ENCODE measurements at places on chromosomes 7 and 10.

- DNase-seq = no peak
These were observed 25.8 kb upstream of the GPR37 start for GRCh38 chr7:124791426-124791825.

- no peak for DNase-seq
These were observed 15.9 kb upstream of the C10orf53 start for GRCh38 chr10:49663596-49663995.

GRCh38 chr7:24757353-24758275, at the start of gene GSDME:
GSDME (minus strand) TSS chr7:24757464; CDS start chr7:24749774, 7,690 bp downstream.
- peak; percentile 48 for DNase-seq

DNA sequence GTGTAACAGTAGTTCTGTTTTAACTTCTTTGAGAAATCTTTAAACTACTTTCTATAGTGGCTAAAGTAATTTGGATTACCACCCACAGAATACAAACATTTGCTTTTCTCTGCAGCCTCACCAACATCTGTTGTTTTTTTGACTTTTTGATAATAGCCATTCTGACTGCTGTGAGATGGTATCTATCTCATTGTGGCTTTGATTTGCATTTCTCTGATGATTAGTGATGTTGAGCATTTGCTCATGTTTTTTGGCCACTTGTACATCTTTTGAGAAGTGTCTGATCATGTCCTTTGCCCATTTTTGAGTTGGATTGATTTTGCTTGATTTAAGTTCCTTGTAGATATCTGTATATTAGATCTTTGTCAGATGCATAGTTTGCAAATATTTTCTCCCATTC, 66.7 kb downstream of the RNF133 start:
- no peak for DNase-seq

DNA sequence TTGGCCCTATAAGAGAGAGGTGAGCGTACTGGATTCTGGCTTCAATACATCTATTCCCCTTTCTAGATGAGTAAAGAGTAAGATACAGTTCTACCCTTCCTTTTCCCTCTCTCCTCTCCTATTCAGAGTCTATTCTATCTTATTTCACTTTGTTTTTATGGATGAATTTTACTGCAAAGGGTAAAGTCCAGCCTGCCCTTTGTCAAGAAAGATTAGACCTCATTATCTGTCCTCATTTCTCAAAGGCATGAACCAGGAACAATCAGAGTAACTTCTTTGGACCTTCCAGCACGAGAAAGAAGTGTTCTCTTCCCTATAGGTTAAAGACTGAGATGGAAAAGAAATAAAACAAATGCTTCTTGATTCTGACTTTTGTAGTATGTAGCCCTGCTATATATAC, 239.0 kb downstream of the PRKG1 start:
- no peak for DNase-seq

DNA sequence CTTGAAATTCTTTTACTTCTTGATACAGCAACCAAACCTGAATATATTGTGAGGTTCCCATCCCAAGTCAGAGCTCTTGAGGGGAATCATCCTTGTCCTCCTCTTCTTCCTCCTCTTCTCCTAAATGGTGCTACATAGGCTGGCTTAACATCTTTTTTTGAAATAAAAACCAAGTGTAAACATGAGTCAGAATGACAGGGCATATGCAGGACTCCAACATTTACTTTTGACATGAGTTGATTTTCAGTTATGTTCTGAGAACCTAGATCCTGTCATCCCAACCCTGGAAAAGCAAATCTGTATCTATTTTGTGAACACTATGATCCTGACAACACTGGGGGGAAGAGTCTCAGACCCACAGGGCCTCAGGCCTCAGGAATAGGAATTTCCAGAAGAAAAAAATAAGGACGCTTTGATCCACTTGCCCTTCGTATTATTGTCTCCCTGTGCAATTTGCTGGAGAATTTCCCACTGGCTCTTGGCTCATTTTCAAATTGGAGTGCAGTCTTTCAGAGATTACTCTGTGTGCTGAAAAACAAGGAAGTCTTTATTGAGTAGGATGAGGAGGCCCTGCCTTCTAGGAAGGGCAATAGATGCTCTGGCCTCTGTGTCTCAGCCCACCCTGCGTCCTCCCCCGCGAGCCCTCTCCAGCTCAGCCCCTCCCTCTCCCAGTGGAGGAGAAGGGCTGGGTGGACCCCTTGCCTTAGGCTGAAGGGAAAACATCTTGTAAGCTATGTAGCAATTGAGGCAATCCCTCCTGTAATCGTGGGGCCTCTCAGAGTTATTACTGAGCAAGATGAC, 121.6 kb downstream of the CREB5 start:
- DNase-seq = peak; percentile 57

- no peak for DNase-seq
These were observed 58.7 kb downstream of the OSBPL3 start for GRCh38 chr7:24921362-24921679.

GRCh38 chr7:29988424-29989256, 961 bp downstream of the SCRN1 start:
- peak; percentile 77 for DNase-seq

GRCh38 chr10:116574797-116575196, 16.0 kb upstream of the PNLIPRP1 start:
- DNase-seq = no peak

- DNase-seq = peak; percentile 63
These were observed 106.6 kb downstream of the ADAM22 start for GRCh38 chr7:88040694-88041093.

DNA sequence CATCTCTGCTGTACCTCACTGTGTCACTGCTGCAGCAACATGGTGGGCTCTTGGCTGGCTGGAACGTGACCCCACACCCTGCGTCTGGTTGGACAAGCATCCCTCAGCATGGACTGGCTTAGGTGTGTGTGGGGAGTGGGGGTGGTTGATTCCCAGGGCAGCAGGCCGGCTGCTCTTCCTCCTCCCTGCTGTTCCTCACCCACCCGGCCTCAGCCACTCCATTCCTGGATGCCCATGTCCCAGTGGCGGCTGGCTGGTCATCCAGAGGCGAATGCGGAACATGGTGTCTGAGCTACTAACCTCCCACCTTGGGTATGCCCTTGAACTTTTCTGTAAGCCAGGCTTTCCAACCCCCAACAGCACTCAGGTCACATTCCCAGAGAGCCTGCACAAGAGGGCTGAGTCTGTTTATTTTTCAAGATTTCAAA, 81.2 kb downstream of the GRK5 start:
- DNase-seq = no peak

DNA sequence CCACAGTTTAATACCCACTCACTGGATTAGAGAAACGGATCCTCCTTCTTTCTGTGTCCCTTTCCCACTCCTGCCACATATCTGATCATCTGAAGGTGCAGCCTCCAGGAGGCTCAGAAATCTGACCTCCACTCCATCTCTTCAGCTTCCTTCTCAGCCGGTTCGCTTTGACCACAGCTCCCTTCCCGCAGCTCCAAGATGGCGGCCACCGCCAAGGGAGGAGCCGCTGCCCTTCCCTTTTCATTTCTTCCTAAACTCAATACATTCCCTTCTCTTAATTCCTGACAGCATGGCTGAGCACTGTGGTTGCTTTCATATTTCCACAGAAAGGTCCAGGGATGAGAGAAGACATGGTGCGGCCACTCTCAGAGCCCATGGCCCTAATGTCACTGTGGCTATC, 43.7 kb upstream of the C7orf33 start:
- DNase-seq = no peak

DNA sequence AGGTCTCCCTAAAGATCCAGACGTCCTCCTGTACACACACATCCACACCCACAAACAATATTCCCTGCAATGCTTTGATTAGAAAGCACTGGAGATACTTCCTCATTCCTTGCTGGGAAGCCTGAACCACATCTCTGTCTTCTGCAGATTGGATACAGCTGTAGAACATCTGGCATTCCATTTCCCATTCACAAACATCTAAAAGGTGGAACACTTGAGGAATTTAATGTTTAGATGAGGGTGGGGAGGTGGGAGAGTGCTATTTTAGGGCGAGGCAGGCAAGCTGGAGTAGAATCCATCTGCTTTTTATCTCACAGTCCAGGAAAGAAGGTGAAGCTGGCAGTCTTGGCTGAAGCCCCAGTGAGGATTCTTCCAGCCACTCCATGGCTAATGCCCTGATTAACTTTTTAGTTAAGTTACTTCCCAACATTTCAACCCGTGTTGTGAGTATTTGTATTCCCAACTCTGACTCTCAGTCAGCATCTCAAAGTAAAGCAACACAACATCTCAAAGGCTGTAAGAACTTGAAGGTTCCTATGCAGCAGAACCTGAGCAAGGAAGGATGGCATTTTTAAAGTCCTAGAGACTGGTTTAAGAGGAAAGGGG, 46.1 kb downstream of the CYTH3 start:
- no peak for DNase-seq

DNA sequence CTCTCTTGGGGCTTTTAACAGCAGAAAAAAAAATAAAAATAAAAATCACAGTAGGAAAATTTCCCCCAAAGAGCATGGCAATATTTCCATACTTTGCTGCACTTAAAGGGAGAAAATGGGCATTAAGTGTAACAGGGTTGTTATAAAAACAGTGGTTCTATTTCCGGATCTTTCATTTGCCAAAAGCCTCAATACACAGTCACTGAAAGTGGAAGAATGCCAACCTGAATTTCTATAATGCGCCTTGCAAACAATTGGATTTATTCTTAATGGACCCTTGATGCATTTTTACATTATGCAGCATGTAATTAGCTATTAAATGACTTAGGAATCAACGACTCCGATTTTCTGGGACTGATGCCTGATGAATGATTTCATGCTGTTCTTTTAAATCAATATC, 127.6 kb upstream of the NANOS1 start:
- no peak for DNase-seq

DNA sequence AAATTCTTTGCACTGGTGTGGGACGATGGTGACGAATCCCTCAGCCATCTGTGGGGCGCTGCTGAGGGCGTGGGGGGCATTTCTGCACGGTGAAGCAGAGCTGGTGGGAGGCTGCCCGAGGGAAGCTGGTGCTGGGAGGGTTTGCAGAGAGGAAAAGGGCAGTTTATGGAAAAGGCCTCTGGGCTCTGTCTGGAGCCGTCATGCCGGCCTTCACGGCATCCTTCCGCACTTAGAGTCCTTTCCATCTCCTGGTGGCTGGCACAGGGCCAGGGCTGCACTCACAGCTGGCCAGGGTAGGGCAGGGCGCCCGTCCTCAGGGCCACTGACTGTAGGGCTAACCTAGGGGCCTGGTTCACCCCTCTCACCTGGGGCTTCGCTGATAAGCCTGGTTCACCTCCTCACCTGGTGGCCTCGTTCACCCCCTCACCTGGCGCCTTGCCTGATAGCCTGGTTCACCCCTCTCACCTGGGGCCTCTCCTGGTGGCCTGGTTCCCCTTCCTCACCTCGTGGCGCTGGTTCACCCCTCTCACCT, 598 bp upstream of the AMZ1 start:
- DNase-seq = peak; percentile 95

DNA sequence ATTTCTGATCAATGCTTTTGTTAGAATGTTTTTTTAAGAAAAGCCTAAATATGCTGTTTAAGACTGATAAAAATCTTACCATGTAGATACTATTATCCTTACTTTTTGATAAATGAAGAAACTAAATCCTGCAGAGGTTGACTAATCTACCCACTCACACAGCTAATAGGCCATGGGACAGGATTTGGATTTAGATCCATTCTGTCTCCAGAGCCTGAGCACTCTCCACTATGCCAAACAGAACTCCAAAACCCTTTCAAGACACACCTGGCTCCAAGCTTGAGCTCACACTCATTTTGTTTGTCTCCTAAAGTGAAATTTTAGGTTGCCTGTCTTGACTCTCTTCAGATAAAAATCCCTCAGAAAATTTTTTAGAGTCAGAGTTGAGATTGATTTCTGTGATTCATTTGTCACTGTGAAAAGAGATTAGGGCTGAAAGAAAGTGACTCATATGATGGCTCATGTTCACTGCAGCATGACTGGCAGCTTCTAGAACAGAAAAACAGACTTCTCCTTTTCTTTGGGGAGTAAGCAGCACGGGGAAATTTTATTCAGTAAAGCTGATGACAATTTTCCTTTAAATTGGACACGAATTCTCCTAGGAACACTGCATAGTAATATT, 132.3 kb upstream of the POT1 start:
- DNase-seq = peak; percentile 86

DNA sequence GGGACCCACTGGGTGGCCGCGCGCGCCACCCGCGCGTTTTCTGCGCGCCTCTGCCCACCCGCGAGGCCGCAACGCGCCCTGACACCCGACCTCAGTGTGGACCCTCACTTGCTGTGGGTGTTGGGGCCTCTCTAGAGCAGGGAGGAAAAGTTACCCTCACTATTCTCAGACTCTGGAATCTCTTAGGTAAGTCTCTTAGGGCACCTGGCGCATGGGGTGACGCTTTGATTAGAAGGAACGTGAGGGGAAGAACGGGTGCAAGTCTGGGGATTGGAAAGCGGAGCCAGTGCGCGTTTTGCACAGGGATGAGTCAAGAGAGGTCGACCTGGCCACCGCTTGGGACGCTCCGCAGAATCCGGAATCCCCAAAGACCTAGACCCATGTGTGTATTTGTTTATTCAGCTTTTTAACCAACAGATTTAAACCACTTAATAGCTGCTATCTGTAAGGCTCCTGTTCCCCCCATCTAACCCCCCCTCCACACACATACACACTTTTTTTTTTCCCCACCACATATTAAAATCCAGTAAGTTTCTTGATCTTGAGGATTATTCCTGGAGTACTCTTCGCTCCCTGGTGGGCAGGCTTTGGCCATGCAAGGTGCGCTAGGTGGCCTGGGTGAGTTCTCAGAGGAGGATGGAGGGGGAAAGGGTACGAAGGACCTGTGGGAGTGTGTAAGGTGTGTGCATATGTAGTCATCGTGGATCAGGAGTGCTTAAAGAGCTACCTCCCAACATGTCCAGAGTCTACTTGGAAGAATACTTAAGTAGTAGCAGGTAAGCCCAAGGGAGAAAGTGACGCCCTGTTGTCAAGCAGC, 169.1 kb upstream of the PPP1R3A start:
- DNase-seq = no peak

DNA sequence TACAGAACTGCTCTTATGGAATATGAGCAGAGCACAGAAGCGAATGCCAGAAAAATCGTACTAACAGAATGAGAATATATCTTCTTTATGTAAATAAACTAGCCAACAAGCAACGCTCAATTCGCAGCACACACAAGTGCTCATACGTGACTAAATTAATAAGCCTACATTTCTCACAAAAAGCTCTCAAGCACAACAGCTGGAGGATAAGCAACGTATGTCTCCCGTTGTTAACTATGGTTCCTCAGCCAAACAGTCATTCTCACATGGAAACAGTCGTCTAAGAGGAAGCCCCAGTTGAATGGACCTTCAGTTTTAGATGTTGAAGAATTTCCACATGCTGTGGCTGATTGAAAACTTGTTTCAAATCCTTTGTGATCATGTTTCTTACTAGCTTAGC, 110.4 kb downstream of the PKD1L1 start:
- no peak for DNase-seq

- DNase-seq = no peak
These were observed 89.2 kb downstream of the WDR11 start for GRCh38 chr10:120940299-120940900.

- DNase-seq = no peak
These were observed 3.8 kb downstream of the SFXN2 start for GRCh38 chr10:102718220-102718619.

GRCh38 chr10:99172128-99172738, 63.4 kb downstream of the HPSE2 start:
- DNase-seq = no peak
